ENCODE measurements at places on chromosomes 2 and 18.

- DNase-seq, result no peak
Measured at GRCh38 chr2:121502246-121502645, 28.4 kb upstream of the RNU4ATAC start.

DNA sequence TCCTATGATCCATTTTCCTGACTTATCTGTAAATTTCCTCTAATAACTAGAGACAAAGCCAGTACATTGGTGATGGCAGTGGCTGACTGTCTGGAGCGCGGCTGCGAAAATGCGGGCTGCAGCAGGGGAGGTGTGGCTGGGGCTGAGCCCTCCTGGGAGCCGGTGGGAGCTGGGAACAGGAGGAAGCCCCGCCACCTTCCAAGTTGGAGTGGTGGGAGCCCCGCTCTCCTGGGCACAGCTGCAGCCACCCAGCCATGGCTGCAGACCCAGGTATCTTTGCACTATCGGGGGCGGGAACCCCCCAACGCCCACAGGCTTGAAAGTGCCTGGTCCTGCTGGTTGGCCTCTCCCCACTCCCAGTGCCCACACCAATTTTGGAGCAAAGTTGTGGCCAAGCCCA lies 633.0 kb upstream of the TMEFF2 start:
- no peak for DNase-seq

GRCh38 chr2:124755386-124755785 lies 730.3 kb downstream of the CNTNAP5 start:
- no peak for DNase-seq

DNA sequence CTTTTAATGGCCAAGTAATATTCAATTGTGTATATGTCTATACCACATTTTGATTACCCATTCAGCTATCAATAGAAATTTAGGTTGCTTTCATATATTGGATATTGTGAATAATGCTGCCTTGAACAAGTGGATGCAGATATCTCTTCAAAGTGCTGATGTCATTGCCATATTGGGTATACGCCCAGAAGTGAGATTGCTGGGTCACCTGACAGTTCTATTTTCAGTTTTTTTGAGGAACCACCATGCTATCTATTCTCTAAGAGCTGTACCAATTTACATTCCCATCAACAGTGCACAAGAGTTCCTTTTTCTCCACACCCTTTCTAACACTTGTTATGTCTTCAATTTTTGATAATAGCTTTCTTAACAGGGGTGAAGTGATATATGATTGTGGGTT lies 306.9 kb downstream of the ZNF516 start:
- no peak for DNase-seq

- DNase-seq, result no peak
Measured at GRCh38 chr2:145771525-145771924, 1251.6 kb upstream of the ZEB2 start.

- DNase-seq, result no peak
Measured at GRCh38 chr2:26861610-26862224, 13.8 kb downstream of the DPYSL5 start.

- no peak for DNase-seq
Measured at GRCh38 chr2:197107291-197108269, 181.1 kb upstream of the PGAP1 start.

- DNase-seq, result no peak
Measured at GRCh38 chr2:130729322-130730299, 741 bp downstream of the GPR148 start.

- DNase-seq, result no peak
Measured at GRCh38 chr2:100213595-100213994, 71.2 kb upstream of the AFF3 start.

- no peak for DNase-seq
Measured at GRCh38 chr2:221553333-221553732, 18.8 kb downstream of the EPHA4 start.

GRCh38 chr2:10654069-10654468 lies 35.7 kb downstream of the NOL10 start:
- DNase-seq, result no peak

DNA sequence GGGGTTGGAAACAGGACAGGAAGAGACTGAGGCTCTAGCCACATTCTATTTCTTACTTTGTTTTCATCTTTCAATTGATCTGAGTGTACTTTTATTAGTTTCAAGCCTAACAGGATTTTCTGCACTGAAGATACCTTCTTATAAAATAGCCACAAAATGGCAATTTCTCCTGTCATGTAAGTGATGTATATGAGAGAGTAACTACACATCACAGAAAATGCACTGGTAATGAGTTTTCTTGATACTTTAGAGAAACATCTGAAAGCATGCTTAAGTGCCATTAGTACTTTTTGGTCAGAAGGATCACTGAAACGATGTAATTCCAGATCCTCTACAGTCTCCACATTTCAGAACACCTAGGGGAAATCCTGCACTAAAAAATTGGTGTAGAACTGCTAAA lies 104.8 kb downstream of the CABYR start:
- no peak for DNase-seq

DNA sequence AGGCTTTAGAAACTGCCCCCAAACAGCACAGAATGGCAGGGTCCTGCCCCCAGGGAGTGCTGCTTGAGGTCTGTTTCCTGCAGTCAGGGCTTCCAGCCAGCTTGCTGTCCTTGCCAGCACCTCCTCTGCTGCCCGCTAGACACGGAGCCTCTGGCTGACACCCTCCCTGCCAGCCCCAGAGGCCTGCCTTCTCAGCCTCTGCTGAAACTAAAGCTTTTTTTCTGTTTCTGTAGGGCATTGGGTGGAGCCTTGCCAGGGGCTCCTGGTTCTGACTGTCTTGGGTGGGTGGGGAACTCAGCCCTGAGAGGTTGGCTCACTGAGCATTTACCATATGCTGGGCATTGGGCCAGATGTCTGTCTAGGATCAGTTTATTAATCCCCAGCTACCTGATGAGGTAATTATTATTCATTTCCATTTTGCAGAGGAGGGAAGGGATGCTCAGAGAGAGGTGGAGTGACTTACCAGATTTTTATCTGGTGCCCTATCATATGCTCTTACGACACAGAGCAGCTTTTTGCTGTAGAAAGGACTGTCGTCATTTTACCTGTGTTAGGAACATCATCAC lies 35.4 kb downstream of the INPP4A start:
- no peak for DNase-seq

- DNase-seq, result no peak
Measured at GRCh38 chr2:62478093-62478580, 27.9 kb downstream of the TMEM17 start.

DNA sequence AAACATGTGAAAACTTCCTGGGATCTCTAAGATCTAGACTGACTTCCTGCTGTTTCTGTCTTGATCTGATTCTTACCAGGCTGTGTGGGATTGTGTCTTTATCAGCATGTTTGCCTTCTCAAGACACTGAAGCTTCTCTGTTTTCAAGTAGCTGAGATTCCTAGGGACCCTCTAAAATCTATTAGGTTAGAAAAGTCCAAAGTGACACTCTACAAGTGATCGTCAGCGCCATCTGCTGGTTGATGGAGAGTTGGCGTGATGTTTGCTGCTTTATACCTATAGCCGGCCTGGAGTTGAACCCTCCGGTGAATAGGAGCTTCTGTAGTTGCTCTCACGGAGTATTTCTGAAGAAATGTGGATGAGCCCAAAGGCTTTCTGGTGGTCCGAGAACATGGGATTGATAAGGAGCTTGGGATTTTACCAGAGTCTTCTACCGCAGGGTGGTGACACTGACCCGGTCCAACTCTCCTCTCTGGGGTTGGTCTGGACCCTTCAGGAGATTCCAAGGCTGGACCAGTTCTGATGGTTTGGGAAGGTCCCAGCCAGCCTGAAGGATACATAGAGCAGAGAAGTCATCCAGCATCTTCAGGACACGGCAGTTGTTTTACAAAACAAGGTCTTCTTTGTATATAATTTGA lies 96.0 kb upstream of the TTC39C start:
- DNase-seq, result no peak

DNA sequence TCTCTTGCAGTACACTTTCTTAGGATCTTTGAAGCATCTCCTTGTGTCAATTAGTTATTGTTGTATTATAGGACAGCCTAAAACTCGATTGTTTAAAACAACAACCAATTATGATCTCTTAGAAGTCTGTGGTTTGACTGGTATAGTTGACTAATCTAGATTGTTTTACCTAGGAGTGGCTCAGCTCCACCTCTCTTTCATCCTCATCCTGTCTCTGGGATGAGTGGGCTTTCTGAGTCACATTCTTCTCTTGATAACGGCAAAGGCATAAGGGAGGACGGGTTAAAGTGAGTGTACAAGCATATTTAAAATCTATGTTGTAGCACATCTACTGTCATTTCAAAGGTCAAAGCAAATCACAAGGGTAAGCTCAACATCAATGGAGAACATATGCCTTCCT lies 102.3 kb upstream of the GULP1 start:
- DNase-seq, result no peak

- no peak for DNase-seq
Measured at GRCh38 chr2:74186038-74186437, 7.4 kb upstream of the MOB1A start.

- DNase-seq, result no peak
Measured at GRCh38 chr18:63897072-63897471, 9.6 kb downstream of the SERPINB2 start.

GRCh38 chr18:3610813-3611212 lies 160.8 kb downstream of the TGIF1 start:
- no peak for DNase-seq

GRCh38 chr2:223642506-223642905 lies 40.3 kb upstream of the SCG2 start:
- DNase-seq, result no peak

DNA sequence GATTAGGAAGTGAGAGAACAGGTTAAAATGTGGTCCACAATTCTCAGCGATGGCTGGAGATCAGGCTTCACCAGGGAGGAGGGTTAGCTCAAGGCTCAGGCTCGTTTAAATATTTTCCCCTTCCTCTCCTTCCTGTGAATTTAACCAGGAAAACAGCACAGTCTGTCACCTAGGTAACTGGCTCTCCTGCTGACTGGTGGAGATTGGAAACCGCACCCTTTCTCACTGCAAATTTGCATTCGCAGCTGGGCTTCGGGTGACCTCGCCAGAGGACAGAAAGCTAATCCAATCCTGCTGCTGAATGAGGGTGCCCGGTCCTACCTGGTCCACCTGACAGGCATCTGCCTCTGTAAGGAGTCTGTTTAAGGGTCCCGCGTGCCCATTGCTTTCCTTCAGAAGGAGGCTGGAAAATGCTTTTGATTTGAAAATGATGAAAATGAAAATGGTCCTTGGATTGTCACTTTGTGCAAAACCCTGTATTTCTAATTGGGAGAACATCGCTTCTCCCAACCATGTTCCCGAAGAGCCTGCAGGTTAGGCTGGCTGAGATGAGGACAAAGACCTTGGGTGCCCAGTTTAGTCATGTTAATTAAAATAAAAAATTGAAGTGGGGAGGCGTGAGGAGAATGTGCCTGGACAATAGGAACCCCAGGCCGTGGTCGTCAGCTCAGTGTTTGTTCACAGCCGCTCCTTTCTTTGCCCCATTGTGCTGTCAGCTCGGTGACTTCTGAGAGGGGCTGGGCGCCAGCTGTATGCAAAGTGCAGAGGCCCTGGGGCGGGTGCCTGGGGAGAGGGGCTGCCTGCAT lies 43.4 kb upstream of the MTCL1 start:
- DNase-seq, result no peak

GRCh38 chr2:160419776-160420505 lies 73.7 kb downstream of the RBMS1 start:
- DNase-seq, result no peak

GRCh38 chr2:117621326-117621725 lies 193.2 kb upstream of the DDX18 start:
- no peak for DNase-seq

- DNase-seq, result no peak
Measured at GRCh38 chr2:204407204-204408014, 137.9 kb upstream of the PARD3B start.

- DNase-seq, result no peak
Measured at GRCh38 chr2:215609089-215610032, 173.5 kb upstream of the FN1 start.

DNA sequence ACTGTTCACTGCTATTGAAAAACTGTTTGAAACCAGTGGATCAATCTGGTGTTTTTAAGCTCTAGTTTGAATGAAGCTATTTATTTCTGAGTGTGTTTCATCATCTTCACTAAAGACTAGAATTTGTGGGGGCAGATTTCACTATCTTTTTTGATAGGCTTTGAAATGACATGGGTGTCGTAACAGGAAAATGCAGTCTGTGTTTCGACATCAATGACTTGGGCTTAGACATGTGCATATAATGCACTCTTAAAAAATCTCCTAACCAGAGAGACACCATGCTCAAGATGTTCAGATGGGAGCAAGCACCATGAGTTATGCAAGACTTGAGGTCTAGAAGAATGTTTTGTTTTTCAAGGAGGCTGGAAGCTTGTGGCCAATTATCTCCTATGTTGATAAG lies 221.6 kb downstream of the GPD2 start:
- DNase-seq, result no peak

- DNase-seq, result no peak
Measured at GRCh38 chr18:74074668-74075564, 72.7 kb downstream of the FBXO15 start.

- DNase-seq, result no peak
Measured at GRCh38 chr2:69227716-69228115, 159.3 kb downstream of the GFPT1 start.
